ENCODE measurements at places on chromosomes 2 and 18.
A peak's percentile ranks its signal among the peaks of the same experiment; 100 is the strongest.

DNA sequence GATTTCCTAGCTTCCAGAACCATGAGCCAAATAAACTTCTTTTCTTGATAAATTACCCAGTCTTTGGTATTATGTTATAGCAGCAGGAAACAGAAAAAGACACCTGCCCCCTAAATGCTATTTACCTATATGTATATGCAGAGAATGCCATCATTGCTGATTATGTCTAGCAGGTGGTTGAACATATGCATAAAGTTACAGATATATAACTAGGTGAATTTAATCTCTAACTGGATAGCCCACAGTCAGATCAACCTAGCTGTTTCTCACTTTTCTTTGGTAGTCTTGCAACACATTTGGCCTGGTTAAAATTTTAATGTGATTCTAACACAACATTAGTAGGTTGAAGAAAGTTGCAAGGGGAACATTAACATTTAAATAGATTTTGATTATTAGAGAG, 7.1 kb upstream of the CERS6 start:
- DNase-seq, result no peak

DNA sequence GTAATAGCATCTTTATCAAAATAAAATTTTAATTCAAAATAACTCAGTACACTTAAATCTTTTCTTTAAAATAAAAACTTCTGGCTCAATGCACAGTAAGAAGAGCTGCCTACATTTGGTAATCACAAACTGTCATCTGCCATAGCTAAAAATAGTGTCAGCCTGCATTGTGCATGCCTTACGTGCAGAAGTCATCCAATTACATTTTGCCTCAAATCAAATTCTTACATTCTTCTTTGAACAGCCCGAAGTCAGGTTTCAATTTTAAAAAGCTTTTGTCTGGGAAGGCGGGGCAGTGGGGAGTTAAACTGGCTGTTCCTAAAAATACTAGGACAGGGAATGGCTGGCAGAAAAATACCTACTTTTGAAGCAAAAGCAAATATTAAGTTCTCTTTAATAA, 51.1 kb downstream of the RTN4 start:
- no peak for DNase-seq

DNA sequence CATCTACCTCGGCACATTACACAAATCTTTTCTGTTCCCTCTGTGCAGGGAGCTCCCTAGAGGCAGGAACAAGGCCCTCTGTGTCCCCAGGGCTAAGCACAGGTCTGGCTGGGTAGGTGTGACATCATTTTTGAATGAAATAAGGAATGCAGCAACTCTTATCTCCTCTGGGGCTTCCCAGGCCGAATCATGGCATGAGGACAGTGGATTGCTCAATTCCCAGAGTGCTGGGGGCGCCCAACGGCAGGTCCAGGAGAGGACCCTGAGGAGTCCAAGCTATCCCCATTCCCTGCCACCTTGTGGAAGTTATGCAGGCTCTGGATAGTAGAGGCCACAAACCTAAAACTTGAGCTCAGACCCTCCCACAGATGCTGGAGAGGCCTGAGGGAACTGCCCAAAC, 158.0 kb upstream of the RAB6C start:
- no peak for DNase-seq

DNA sequence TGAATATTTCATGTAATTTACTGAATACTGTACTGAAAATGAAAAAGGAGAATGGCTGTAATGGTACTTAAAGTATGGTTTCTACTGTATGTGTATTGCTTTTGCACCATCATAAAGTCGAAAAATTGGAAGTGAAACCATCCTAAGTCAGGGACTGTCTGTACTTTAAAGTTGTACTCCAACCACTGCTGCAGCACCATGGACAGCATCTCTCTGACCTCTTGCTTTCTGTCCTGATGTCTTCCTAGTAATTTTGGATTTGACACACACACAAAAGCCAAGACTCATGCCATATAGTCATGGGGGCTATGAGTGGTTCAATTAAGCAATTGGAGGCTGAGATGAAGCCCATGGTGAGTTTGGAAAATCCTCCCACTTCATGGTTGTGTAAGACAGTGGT, 256.3 kb upstream of the PKDCC start:
- DNase-seq, result peak; percentile 3

DNA sequence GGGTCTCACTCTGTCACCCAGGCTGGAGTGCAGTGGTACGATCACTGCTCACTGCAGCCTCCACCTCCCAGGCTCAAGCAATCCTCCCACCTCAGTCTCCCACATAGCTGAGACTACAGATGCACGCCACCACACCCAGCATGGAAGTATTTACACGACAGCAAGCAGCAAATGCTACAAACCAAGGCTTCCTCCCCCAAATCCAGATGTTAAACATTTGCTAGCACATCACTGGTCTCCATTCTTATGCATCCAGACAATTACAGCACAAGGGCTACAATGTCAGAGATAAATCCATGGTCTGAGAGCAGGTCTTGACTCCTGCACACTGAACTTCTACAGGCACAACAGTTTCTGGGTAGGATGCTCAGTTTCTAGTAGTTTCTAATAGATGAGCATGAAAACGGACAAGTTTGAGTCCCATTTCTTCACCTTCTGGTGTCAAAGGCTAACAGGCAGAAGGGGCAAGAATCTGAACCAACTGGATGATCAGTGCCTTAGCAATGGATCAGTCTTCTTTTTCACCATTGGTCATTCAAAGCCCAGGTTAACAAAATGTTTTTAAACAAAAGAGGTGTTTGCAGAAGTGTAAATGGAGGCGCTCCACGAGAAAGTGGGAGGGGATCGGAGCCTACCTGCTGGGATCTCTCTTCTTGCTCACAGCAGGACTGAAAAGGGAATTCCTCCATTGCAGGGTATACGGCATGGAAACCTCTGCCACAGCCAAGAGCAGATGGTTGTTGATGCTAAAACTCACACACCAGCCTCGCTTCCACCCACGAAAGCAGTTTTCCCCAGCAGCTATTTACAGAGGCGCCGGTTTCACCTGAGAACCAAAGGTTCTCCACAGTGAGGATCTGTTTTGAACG, 135.0 kb upstream of the ARL4C start:
- no peak for DNase-seq

DNA sequence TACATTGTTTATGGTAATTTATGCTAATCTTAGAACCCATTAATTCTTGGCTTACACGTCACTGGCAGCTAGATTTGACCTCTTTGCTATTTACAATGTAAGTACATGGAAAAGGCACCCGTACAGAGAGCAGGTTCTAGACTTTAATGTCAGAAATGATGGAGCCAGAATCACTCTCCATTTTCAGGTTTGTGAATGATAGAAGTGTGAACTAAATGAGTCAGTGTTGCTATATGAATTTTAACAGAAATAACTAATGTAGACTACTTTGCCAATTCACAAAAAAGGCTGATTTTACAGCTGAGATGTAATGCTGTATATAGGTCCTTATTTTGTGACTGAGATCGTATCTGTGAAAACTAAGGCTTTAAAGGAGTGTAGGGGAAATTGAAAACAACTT, 214.6 kb downstream of the LDLRAD4 start:
- DNase-seq, result no peak

GRCh38 chr2:37653805-37654378, 17.6 kb downstream of the CDC42EP3 start:
- no peak for DNase-seq

GRCh38 chr2:236964291-236964690, 121.4 kb upstream of the COPS8 start:
- DNase-seq, result no peak
